Activated T-helper 2 cell treated with anti-CD3 and anti-CD28 coated beads, Interferon-gamma antibody, Interleukin-2, Interleukin-4, amounts not matched to agents 10 μg/mL and 5 μg/mL and 100 μg/mL, durations not matched to agents 14 hours and 24 hours and 36 hours (primary cell): ENCODE measurements at places on chromosomes 1 and 21. TPM values are rescaled to one million over a fixed set of nuclear protein-coding genes. Genes with fewer than 3 reads are reported as not detected.

The C1QB gene
- total RNA-seq, result not detected in 2 replicates

- DNase-seq, result no peak
Observed at GRCh38 chr21:45801989-45802388, 158.5 kb downstream of the PCBP3 start.

DNA sequence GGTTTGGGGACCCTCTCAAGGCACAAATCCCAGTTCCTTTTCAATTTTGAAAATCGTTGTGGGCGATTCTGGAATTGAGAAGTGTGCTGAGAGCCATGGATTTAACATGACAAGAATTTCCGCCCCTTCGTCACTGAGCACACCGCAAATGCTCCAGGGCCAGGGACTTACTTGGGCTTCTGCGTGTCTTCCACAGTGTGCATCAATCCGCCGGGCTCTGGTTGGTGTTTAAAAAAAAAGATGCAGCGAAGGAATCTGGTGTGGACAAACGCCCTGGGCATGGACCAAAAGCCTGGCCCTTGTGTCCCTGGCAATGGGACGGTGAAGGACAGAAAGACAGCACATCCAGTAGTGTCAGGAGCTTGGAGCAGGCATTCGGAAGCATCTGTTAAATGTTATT lies 696 bp upstream of the CLDN14 start:
- DNase-seq, result no peak

DNA sequence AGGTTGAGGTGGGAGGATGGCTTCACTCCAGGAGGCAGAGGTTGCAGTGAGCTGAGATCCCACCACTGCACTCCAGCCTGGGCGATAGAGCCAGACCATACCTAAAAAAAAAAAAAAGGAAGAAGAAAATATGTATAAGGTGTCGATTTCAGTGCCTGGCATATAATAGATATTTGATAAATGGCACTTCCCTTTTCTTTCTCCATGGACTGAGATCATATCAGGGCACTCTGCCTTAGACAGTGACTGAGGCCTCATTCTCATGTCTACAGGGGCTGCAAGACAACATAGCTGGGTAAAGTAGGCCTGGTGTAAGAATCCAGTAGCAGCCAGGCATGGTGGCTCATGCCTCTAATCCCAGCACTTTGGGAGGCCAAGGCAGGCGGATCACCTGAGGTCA lies 21.2 kb downstream of the PCAT6 start:
- no peak for DNase-seq
